ENCODE measurements at places on chromosomes 2 and 18.

GRCh38 chr2:240791821-240792628 lies 28.0 kb downstream of the KIF1A start:
- DNase-seq: no peak

DNA sequence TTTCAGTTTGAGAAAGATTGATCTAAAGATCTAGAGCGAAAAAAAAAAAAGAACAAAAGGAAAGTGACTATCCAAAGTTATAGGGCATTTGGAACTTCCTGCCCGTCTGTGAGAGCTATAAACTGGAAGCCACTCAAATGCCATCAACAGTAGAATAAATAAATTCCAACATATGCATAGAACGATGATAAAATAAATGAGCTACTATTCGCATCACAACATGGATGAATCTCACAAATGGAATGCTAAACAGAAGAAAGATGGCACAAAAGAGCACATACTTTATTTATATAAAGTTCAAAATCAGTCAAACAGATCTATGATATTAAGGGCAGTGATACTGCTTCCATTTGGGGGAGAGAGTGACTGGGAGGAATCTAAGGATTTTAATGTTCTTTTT lies 128.8 kb downstream of the TTC32 start:
- no peak for DNase-seq

DNA sequence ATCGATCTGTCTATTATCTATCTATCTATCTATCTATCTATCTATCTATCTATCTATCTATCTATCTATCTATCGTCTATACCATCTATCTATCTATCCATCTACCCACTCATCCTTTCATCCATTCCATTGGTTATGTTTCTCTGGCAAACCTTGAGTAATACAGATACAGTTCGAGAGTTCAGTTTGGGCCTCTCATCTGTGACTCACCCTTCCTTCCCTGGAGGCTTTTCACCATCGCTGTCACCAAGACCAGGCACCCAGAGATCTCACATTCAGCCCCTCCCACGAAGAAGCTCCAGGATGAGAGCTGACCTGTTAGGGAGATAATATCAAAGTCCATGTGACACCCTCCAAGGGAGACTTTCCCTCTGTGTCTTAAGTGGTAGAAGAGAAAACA lies 164.1 kb upstream of the CELF4 start:
- no peak for DNase-seq

GRCh38 chr2:112487444-112487961 lies 5.5 kb downstream of the TTL start:
- DNase-seq: no peak

- DNase-seq: no peak
These were observed 5.3 kb upstream of the STAMBP start for GRCh38 chr2:73823416-73823815.

- DNase-seq: no peak
These were observed 258.0 kb downstream of the MTX2 start for GRCh38 chr2:176526995-176527901.

DNA sequence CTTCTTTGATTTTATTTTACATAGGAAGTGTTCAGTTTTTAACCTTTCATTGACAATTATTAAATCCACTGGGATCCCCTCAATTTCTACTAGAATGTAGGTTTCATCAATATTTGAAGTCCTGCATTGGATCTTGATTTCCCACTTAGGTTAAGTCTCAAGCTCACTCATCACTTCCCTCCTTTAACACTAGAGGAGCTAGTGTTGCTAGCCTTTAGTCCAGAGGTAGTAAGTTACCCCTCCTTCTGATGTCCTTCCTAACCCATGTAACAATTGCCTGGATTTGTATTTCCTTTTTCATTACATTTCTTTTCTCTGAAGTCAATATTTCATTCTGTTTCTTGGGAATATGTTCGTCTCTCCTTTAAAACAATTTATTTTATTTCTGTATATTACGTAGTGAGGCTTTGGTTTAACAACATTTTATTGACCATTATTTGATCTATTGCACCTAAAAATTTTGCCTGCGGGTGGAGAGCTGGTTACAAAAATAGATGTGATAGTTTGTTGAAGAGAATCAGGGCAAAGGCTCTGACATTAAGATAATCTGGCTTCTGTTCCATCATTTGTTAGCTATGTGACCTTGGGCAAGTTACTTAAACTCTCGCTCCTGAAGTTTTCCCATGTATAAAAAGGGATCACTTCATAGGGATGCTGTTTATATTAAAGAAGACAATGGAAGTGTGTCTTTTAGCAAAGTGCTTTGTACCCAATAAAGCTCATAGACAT lies 833.0 kb downstream of the SLC4A3 start:
- DNase-seq: no peak

GRCh38 chr2:222701721-222702131 lies 30.3 kb downstream of the MOGAT1 start:
- DNase-seq: peak; percentile 47

DNA sequence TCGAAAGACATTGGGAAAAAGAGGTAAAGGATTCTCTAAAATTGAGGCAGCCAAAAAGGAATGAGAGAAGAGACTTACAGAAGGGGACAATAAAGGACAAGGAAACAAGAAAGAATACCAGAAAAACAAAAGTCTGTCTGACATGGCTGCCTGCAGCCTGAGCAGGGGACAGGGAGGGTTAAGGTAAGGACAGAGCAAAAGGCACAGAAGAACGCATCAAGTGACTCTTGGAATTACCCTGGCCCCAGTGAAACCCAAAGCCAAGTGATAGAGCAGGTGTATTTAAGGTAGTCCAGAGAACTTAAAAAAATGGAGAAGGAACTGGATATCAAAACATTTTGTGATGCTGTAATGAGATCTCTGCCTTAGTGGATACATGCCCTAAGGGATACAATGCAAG lies 47.1 kb upstream of the XIRP2 start:
- no peak for DNase-seq

GRCh38 chr2:10327896-10328669 lies 25.4 kb downstream of the HPCAL1 start:
- DNase-seq: no peak

DNA sequence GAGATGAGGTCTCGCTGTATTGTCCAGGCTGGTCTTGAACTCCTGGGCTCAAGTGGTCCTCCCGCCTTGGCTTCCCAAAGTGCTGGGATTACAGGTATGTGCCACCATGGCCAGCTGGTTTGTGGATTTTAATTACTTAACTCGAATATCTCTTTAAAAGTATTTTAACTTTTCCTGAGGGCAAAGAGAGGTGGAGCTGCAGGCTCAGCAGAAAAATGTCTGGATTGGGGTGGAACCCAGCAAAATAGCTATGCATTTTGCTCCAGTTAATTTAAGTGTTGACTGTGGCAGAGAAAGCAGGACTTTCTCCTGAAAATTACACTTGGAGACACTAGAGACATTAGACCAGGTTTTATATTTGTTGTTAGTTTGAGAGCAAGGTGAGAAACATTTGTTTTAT lies 35.5 kb upstream of the TXNDC2 start:
- no peak for DNase-seq

DNA sequence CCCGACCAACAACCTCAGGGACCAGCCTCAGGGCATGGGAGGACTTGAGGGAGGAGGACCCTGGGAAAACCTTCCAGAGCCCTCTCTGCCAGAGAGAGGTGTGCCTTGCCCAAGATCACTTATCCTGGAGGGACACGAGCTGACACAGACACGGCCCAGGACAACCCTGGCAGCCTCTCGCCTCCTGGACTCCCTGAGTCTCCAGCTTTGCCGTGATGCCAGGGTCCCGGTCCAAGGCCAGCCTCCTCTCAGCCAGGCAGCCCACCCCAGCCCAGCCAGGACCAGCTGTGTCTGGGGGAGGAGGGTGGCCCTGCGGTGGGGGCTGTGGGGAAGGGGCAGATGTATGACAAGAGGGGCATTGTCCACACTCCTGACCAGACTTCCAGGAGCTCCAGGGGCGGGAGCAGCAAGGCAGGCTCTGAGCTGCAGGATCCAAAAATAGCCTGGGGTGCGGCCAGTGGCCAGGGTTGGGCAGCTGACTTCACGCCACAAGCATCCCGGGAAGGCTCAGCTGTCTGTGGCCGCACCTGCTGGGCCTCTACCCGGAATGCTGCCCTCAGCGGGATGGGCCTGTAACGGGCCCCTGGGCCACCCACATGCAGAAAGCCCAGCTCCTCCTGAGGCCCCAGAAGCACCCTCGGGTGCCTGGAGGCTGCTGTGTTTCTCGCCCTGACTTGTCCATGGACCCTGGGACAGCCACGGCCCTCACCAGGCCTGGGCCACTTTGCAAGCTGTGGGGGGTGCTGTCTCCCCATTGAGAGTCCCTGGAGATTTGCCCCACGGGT lies 65.5 kb upstream of the GPC1 start:
- DNase-seq: no peak

- no peak for DNase-seq
These were observed 52.5 kb downstream of the AQP4 start for GRCh38 chr18:26813043-26813442.

- no peak for DNase-seq
These were observed 1.0 kb downstream of the TEX51 start for GRCh38 chr2:126899616-126900185.

DNA sequence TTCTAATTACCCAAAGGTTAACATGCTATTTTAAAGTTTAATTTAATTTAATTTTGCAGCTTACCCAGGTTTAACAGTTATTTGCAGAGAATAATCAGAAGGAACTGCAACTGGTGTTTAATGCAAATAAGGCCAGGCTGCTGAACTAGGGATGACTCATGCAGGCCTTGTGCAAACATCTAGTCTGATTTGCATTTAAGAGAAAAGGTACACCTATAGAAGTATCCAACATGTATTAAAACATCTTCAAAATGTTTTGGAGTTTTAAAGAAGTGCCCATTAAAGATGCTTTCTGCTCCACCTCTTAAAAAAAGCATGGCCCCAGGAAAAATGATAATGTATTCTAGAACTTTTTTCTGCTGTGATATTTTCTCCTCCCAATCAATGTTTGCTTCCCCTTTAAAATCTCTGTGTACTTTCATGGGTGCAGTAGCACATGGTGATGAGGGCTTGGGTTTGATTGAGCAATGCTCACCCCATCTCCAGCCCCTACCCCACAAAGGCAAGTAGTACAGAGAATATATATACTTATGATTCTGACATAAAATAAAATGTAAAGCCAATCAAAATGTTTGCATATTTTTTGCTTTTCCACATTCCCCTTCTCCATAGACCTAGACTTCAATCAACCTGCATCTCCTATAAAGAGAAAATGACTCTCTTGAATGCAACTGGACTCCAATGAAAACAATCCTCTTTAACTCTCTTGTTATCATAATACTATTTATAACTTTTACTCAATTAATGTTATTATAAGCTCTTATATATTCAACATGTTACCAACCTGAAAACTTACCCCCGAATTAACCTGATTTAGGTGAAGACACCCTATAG lies 54.1 kb downstream of the ATP8B1 start:
- no peak for DNase-seq

DNA sequence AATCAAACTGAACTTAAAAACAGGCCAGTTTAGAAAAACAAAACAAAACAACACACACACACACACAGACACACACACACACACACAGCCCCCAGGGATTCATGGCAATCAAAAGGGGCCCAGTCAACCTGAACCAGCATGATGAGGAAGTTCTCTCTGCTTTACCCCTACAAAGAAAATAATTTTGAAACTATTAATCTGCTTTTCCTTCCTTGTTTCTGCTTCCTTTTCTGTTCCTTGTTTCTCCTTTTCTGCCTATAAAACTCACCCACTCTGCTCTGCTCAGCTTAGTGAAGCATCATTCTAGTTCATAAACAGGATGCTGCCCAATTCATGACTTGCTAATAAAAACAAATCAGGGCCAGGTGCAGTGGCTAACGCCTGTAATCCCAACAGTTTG lies 203.1 kb downstream of the RAB3GAP1 start:
- DNase-seq: no peak

DNA sequence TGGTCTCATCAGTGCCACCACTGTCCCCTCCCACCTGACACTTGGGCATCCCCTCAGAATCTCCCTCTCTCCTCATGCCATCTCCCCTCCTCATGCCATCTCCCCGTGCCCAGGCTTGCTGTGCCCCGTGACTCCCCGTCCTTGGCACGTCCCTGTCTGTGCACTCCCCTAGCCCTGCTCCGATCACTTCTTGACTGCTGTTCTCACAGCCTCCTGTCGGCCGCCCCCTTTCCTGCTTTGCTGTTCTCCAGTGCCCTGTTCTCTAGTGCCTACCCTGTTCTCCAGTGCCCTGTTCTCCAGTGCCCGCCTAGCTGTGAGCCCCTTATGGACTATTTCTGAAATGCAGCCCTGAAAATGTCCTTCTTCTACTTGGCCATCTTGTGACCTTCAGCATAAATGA lies 253.8 kb downstream of the ALPK2 start:
- DNase-seq: no peak

DNA sequence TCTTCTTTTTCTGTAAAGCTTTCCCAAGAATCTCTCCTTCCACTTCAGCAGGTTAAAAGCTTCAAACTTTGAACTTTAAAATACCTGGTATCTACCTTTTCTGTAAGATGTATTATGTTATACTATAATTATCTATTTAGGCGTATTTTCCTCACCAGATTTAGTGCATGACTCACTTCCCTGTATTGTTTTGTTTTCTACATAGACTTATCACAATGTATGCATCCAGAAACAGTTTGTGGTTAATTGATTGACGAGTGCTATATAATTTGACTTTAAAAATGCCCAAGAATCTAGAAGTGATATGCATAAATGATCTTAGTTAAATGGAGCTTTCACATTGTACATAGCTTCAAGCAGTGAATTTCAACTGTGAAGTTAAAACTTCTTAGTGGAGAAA lies 473.9 kb upstream of the CDH2 start:
- no peak for DNase-seq

- DNase-seq: no peak
These were observed 1.2 kb upstream of the ASB1 start for GRCh38 chr2:238425505-238425978.

GRCh38 chr2:214057986-214058385 lies 352.9 kb upstream of the VWC2L start:
- no peak for DNase-seq

DNA sequence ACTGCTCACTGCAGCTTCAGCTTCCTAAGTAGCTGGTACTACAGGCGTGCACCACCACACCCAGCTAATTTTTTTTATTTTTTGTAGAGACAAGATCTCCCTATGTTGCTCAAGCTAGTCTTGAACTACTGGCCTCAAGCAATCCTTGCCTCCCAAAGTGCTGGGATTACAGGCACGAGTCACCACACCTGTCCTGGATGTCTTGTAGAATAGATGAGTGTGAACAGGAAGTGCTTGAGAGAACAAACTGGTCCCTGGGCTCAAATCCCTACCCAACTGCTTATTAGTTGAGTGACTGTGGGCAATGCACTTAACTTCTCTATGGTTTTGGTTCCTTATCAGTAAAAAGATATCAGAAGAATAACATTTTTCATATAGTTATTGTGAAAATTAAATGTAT lies 34.2 kb downstream of the PKDCC start:
- no peak for DNase-seq

DNA sequence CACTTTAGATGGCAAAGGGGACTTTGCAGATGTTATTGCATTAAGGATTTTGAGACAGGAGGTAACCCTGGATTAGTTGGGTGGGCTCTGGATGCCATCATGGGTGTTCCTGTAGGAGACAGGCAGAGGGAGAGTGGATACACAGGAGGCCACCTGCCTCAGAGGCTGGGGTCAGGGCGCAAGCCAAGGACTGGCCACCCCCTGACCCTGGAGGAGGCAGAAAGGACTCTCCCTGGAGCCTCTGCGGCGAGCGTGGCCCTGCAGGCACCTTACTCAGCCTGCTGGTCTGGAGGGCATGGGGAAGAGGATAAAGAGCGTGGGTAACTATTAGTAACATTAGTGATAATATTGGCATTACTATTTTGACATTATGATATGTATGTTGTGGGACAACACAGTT lies 21.6 kb upstream of the OTOS start:
- no peak for DNase-seq

GRCh38 chr2:43939695-43940256 lies 56.0 kb downstream of the LRPPRC start:
- no peak for DNase-seq

- DNase-seq: no peak
These were observed 2.8 kb upstream of the LRRFIP1 start for GRCh38 chr2:237624565-237624964.

All from activated CD4-positive, alpha-beta T cell treated with anti-CD3 and anti-CD28 coated beads, Interleukin-2, amount 10 ng/mL, durations not matched to agents 7 days and 5 days (primary cell).